ENCODE measurements at places on chromosomes 5 and 9.

DNA sequence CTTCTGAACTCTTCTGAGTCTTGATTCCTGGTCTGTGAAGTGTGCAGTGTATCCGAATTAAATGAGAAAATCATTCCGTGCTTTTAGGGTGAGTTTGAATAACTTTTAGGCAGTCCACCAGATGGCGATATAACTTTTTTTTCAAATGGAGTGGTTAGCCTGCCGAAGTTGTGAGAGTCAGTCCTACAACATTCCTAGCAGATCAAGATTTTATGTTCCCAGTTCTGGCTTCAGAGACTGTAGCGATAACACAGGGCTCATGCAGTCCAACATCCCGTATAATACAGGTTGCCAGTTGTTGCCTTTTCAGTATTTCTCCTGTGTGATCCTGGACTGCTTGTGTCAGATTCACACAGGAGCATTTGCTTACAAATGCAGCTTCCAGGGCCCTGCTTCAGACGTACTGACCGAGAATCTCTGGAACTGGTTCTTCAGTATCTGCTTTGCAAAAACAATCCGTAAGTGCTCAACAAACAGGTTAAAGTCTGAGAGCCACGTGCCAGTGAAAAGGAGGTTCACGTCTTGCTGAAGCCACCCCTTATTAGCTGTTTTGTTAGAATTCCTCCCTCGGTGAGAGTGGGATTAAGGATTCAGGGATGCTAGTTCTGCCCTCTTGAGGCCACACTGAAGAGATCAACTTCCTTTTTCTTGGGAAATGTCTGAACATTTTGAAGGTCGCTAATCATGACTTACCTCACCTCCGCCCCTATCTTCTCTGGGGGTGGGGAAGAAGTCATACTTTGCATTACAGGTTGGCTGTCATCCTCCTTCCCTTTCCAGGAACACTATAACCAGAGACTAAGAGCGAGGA, 22.8 kb downstream of the SMIM3 start:
- DNase-seq = no peak

DNA sequence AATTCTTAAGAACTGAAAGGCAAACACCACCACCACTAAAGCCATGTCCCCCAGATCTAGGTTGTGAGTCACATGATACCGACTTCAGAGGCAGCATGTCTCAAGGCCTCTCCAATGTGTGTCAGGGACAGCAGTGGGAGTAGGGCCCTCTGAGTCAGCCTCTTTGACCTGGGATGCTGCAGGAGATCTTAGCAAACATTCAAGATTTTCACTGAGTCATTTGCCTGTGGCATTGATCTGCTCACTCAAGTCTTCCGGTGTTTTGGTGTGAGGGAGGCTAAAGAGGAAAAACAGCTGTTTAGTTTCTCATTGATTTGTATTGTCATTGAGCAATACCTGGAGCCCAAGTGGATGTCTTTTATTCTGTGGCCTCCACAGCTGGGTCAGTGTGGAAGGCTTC, 36.1 kb downstream of the TMC1 start:
- DNase-seq = no peak

DNA sequence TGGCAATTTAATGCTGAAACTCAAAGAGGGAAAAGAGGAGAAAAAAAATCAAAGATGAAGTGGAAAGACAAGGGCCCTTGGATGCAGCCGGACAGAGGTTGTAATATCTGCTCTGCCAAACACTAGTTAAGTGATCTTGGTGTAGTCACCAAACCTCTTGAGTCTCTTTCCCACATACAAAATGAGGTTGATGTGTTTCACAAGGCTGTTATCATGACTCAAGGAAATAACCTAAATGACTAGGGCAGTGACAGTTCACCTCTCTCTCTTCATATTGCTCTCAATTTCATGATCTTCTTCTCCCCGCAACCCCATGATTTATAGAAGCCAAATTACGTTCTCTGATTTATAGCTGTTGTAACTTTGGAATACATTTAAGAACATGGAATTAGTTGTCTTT, 44.9 kb downstream of the PIK3R1 start:
- no peak for DNase-seq

GRCh38 chr5:167296661-167297060, 994.8 kb upstream of the WWC1 start:
- DNase-seq = no peak

GRCh38 chr5:137344723-137345322, 154.3 kb downstream of the SPOCK1 start:
- DNase-seq = no peak

- no peak for DNase-seq
Observed at GRCh38 chr9:101711330-101711941, 27.0 kb downstream of the GRIN3A start.

DNA sequence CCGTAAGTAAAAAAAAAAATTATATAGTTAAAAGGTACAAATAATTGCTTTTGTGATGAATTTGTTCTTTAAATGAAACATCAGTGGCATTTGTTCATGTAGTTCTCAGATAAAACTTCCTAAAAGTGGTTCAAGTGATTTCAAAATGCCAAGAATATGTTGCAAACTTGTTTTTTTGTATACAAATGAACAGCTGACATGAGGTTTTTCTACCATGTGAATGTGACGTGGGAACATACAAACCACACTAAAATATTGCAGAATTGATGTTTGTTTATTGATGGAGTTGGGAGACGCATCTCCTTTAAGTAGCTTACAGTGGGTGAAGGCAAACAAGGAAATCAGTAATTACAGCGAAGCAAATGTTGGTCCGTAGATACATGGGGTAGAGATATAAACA, 16.9 kb downstream of the BASP1 start:
- no peak for DNase-seq

DNA sequence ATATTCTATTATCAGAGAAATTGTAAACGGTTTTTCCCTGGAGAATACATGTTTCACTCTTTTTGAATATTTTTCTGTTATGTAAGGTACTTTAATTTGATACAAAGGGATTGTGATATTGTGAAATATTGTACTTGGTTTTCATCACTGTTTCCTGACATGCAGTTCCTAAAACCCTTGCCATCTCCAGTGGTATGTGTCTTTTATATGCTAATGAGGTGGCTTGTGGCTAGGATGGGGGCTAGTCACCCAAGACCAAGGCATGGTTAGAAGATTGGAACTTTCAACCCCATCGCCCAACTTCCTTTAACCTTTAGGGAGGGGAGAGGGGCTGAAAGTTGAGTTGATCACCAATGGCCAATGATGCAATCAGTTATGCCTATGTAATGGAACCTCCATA, 160.6 kb downstream of the TAF11L14 start:
- DNase-seq = no peak

GRCh38 chr9:6417186-6417585, 4.2 kb downstream of the UHRF2 start:
- no peak for DNase-seq

DNA sequence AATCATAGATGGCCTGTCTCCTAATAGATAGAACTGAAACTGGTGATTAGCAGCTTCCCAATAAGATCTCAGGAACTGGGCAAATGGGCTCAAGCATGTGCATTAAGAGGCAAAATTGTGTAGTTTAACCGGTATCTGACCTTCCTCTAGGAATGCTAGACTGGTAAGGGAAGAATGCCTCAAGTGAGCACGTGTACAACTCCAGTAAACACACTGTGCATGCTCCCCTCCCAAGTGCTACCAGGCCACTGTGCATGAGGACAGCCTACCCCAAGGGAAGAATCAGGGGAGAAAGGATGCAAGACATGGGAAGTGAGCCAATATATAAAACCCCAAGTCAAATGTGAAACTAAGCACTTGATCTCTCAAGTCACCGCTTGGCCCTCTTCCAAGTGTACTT, 1157.4 kb upstream of the CDH18 start:
- no peak for DNase-seq

- no peak for DNase-seq
Observed at GRCh38 chr9:131483319-131484050, 19.2 kb upstream of the POMT1 start.

DNA sequence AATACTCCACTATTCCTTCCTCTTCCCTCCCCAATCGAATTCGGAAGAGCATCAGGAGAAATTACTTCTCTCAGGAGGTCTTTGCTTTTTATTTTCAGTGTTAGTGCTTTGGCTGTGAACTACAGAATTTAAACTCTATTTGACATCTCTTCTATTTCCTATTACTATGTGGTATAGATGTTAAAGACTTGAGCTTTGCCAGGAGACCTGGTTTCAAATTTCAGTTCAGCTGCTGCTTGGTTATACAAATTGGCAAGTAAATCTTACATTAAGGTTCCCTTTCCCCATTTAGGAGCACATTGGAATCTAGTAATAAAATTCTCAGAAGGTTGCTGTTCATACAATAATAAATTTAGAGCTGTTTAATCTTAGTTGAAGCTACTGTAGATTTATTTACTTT, 13.1 kb downstream of the UHRF2 start:
- no peak for DNase-seq

GRCh38 chr9:132632413-132633129, 37.2 kb downstream of the DDX31 start:
- no peak for DNase-seq

DNA sequence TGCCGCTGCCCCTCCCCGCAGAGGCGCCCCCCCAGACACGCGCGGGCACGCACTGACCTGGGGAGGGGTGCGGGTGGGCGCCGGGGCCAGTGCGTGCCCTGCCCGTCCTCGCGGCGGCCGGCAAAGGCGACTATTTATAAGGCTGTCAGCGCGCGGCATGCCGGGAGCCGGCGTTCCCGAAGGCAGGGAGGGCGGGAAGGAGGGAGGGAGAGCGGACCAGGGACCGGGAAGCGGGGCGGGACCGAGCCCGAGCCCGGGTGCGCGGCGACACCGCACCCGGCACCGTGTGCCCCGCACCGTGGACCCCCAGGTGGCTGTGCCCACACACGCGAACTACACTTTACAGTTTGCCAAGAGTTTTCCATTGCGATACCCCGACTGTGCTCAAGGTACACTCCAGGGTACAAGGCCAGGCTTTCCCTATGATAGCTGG, at the start of gene AK1:
Gene AK1 (minus strand): TSS at position 110 of the 433 bp plus-strand sequence. CDS start 3,058 bp downstream, outside the sequence.
- no peak for DNase-seq

- no peak for DNase-seq
Observed at GRCh38 chr5:170848033-170848432, 13.8 kb upstream of the RANBP17 start.

GRCh38 chr9:15842051-15842450, 289.2 kb downstream of the CCDC171 start:
- no peak for DNase-seq

- DNase-seq = no peak
Observed at GRCh38 chr9:3758816-3759576, 233.2 kb upstream of the RFX3 start.

DNA sequence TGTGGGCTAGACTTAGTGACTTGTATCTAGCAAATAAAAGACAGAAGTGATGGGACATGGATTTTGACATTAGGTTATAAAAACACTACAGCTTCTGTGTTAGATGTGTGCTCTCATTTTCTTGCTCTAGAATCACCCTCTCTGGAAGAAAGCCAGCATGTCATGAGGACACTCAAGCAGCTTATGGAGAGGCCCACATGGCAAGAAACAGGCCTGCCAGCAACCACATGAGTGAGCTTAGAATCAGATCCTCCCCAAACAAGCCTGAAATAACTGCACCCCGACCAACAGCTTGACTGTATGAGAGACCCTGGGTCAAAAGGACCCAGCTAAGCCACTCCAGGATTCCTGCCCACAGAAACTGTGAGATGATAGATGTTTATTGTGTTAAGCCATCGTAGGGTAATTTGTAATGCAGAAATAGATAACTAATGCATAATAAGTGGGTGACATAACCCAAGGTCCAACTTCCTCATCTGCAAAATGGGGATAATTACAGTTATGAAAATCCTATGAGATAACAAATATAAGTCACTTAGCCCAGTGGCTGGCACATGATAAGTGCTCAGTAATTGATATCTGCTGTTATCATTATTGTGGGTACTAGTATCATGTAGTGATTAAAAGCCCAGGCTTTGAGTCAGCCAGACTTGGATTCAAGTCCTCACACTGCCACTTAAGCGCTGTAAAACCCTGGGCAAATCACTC, 86.5 kb downstream of the KLHL3 start:
- DNase-seq = no peak

DNA sequence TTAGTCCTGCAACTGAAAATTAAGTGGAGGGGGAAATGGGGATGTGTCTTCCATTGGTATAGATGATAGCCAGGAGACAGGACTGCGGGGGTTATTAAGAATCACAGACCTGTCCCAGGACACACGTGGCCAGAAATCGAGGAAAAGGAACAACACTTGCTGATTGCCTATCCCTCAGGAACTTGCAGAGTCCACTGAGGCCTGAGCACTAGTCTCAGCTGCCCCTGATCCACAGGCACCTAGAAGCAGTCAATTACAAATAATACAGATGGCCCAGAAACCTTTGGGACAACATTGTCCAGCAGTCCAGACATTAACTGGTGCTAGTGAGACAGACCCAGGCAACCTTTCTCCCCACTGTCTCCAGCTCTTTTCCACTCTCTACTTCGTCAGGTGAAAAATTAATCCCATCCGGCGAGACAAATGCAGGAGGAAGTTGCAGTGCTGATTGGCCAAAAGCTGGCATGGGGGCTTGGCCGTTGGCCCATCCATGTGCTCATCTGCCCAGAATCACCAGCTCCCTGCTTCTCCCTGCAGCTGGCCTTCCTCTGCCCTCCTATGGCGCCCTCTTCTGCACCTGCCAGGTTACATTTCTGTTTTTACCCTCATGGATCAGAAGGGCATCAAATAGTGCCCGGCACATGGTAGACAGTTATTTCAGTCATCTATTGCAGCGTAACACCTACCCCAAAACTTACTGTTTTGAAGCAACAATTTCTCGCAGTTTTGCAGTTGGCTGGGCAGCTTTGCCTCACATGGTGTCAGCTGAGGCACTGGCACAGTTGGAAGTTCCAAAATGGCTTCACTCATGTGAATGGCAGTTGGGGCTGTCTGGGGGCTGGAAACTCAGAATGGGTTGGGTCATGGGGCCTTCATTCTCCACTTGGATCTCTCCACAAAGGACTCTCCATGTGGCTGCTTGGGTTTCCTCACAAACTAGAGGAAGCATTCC, 3.6 kb upstream of the B4GALT1 start:
- DNase-seq = no peak

- DNase-seq = no peak
Observed at GRCh38 chr9:136081826-136082495, 13.1 kb downstream of the NACC2 start.

- no peak for DNase-seq
Observed at GRCh38 chr9:111966124-111966723, 69.6 kb downstream of the UGCG start.

DNA sequence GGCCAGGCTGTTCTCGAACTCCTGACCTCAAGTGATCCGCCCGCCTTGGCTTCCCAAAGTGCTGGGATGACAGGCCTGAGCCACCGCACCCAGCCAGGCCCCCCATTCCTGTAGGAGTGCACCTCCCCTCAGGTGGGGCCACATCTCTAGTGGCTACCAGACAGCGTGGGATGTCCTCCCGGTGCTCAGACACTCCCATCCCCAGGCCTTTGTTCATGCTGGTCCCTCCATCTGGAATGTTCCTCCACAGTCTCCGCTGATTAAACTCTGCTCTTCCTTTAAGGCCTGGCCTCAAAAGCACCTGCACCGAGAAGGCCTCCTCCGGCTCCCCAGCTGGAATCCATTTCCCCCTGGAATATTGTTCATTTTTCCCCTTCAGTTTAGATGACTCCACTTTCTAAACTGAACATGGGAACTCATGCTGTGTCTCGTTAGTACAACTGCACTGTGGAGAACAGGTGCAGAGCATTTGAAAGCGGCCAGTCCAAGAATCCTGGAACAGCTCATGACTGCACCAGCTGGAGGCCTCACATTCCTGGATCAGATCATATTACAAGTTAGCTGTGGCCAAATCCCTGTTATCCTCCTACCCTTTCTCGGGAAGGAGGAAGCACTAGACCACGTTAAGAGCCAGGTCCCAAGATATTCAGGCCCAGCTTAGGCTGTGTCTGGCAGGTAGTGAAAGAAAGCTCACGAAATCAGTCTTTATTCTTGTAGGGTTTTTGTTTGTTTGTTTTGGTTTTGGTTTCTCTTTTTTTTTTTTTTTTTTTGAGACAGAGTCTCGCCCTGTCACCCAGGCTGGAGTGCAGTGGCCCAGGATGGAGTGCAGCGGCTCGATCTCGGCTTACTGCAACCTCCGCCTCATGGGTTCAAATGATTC, 10.8 kb upstream of the PRRC2B start:
- no peak for DNase-seq
